ENCODE measurements at places on chromosomes 12 and 14.

GRCh38 chr12:123748161-123748560 lies 13.9 kb upstream of the DNAH10 start:
- no peak for DNase-seq

GRCh38 chr12:45223868-45224267 lies 8.0 kb downstream of the ANO6 start:
- no peak for DNase-seq

DNA sequence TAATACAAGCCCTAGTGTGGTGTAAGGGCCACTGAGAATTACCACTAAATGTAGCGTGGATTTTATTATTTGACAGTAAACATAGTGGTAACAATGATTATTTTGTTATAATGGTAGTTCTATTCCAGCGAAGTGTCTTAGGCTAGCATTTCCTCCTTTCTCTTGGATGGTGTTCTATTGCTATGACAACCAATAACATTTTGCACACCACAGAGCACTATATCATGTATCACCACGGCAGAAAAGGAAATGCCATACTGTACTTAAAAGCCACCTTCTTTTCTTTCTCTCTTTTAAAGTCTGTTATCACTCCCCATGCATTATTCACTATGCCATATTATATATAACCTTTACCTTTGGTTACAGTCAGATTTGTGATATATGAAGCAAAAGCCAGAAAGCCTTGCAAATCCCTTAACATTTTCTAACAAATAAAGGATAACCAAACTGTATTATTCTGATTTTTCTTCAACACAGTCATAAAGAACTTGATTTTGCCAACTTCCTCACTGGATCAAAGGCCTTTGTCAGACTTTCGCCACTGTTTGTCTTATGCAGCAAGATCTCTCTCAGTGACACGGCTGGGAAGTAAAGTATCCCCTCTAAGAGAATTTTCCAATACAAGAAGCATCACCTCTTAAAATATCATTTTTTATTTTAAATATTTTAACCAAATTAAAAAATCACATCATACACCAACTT lies 195.8 kb downstream of the FOXN3 start:
- peak; percentile 72 for DNase-seq

DNA sequence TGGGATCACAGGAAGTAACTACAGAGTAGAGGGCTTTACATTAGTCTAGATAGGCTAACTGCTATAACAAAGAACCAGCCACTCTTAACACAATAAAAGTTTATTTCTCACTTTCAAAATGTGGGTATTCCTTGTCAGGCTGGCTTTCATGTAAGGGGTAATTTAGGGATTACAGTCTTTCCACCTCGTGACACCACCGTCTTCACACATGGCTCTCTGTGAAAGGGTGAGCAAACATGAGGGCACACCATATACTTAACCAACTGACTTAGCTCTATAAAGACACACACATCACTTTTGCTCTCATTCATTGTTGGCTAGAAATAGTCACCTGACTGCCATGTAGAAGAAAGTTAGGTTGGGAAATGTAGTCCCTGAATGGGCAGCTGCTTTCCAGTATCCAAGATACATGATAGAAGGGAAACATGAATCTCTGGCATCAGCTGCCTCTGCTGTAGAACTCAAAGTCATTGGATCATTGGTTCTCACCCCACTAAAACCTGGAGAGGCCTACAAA lies 66.1 kb upstream of the CRY1 start:
- no peak for DNase-seq

- no peak for DNase-seq
Measured at GRCh38 chr12:63955831-63956666, 111.5 kb downstream of the SRGAP1 start.

DNA sequence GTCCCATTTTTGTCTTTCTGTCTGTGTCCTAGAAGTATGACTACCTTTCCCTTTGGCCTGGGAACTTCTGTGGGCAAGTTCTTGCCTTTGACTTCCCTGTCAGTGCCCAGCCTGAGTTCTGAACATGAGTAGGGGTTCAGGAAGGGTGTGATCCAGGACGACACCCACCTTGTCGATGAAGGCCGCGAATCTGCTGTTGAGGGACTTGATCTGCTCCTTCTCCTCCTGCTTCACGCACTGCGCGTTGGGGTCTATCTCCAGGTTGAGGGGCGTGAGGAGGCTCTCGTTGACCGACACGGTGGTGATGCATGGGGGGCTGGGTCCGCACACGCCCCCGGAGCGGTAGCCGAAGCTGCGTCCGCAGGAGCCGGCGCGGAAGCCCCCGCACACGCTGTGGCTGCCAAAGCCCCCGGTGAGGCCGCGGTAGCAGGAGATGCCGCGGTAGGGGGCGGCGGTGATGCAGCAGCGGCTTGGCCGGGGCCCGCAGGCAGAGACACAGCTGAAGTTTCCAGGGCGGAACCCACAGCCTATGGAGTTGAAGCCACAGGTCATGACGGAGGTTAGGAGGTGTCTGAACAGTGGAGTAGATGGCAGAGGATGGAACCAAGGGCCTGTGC lies at the start of gene KRT83:
TSS of gene KRT83 (minus strand) at position 615 of the 617 bp plus-strand sequence. CDS start at position 552, 63 bp downstream.
- no peak for DNase-seq
